ENCODE measurements at places on chromosomes 2 and 18.

DNA sequence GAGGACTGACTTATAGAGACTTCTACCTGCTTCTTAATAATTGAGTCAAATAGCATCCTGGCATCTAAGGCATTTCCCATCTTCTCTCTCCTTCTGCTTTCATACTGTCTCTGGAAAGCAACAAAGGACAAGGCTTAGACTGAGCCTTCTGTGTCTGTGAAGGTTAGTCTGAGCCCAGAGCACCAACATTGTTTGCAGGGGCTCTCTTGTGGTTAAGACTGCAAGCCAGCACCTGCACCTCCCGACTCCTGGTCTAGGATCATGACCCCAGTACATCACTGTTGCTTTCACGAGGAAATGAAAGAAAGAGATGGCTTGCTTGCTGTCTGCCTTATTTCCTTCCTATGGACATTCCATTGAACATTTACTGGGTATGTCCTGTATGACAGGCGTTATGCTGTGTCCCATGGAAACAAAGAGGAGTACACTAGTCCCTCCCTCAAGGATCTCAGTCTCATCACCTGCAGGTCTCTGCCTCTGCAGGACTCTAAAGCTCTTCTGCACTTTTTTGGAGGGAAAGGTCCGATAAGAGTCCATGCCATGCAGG lies 315.8 kb upstream of the EPAS1 start:
- DNase-seq: no peak

DNA sequence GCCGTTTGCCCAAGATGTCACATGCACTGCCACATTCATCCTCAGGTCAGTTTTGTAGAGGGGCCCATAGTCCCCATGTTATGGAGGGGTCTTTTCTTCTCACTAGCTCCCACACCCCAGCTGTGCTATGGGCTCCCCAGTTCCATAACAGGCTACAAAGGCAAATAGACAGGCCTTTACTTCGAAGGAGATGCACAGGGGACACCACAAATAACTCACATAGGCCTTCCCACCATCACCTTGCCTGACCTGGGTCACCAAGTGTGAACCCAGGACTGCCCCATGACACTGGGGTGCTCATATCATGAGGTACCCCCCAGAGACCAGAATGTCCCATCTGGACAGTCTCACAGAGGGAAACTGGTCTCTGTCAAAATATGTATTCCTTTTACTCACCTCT lies 15.0 kb upstream of the INO80C start:
- no peak for DNase-seq

- DNase-seq: no peak
These were observed 750.0 kb upstream of the ID2 start for GRCh38 chr2:7931808-7932207.

GRCh38 chr2:68121873-68122679 lies 35.6 kb upstream of the PNO1 start:
- peak; percentile 77 for DNase-seq

DNA sequence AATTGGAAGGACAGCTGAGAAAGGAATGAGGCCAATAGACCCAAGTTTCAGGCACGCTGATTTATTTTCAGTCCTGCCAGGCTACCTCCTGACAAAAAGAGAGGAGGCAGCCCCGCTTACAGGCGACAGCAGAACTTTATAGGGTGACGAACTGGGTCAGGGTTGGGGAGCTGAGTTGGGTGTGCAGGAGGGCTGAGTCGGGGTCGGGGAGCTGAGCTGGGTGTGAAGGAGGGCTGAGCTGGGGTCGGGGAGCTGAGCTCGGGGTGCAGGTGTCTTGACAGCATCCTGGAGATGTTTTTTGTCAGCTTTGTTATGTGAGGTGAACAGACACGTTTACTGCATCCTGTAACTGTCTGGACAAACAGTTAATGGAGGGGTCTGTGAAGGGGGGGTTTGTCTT lies 342.2 kb downstream of the ADCYAP1 start:
- DNase-seq: no peak

GRCh38 chr2:137255990-137256389 lies 490.6 kb downstream of the THSD7B start:
- DNase-seq: no peak

DNA sequence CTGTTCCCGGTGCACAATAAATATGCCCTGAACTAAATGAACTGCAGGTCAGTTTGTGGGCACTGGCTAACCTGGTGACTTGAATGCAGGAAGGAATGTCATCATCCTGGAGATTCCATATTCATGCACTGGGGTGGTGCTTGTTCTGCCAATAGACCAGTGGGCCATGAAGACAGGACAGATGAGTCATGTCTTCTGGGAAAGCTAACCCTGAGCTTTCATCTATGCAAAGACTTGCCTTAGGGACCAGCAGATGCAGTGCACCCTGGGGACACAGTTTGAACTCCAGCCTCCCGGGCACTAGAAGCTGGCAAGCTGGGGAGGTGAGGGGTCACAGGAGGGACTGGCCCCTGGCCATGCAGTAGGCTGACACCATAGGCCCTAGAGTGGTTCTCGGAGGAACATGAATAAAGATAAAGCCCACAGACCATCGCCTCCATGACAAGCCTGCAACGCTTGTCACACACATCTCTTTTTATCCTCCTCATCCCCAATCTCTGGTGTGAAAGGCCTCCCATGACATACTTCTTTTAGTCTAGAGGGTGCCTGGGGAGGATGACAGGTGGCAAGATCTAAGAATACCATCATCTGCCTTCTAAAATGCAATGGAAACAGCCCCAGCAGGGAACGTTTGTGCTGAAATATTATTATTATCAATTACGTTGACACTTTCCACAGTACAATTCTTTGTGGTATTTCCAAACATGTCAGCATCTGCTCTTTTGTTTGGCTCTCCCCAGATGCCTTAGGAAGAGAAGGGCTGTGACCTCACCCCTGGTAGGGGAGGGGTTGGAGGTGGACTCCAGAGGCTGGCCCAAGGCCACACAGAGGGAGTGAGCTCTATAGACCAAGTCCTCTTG lies 267.4 kb upstream of the RAB6C start:
- no peak for DNase-seq

- DNase-seq: no peak
These were observed 12.0 kb downstream of the MEMO1 start for GRCh38 chr2:31998731-31999383.

DNA sequence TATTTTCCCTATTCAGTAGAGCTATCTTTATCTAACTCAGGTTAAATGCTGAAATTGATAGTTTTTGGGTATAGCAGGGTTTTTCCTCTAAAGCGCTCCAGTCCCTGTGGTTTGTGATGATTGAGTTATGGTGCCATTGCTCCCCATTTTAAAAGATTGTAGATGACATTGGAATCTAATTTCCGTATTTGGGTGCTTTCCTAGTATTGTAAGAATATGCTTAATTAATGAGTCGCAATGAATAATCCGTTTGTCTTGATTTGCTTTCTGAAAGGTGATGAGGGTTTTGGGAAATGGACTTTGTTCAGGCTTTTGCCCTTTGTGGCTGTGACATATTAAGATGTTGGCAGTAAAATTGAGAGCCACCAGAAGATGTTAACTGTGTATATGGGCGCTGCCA lies 3.9 kb downstream of the RPS7 start:
- DNase-seq: no peak

DNA sequence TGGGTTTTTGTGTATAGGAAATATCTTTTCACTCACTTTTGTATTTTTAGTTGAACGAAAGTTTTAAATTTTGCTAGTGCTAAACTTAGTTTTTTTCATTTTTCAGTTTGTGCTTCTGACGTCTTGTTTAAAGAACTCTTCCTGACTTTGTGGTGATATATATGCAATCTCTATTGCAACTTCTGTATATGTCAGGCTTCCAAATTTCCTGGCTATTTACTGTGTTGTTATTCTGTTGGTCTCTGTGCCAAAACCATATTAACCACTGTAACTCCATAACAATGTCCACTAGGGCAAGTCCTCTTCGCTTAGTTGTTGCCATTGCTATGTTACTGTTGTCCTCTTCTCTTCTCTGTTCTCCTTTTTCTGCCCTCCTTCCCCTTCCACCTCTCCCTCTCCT lies 3.2 kb upstream of the EHD3 start:
- no peak for DNase-seq

- no peak for DNase-seq
These were observed at the start of gene TWIST2 for GRCh38 chr2:238847841-238848690. TSS of gene TWIST2 (plus strand) at chr2:238848085. CDS start at chr2:238848216, 131 bp downstream.

- no peak for DNase-seq
These were observed 641.9 kb upstream of the REG3G start for GRCh38 chr2:78383576-78383975.

DNA sequence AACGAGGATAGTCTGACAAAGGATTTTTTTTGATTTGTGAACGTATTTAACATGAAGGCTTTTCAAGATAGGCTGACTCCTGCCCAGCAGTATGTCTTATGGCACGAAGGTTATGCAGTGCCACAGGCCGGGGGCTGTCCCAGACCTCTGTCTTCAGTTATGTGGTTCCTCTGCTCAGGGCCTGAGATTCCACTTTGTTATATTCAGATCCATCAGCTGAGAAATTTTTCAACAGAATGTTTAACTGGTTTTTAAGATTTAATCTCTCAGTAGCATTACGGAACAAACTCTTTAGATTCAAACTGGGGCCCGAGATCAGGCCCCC lies 20.0 kb downstream of the C2orf74 start:
- no peak for DNase-seq

DNA sequence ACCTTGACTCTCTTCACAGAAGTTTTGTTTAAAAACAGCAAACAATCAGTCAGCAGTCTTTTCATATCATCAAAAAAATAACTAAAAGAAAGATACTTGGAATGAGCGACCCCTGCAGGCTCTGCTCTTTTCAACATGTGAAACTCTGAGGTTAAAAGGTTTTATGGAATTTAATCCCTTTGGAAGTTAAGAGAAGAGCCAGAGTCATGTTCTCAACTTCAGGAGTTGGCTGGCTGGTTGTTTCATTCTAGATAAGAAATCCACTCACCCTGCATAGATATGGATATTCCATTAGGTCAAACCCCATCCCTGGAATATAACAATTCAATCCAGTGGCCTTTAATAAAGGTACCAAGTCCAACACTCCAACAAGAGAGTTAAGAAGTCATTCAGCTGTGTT lies 115.6 kb upstream of the RMDN2 start:
- DNase-seq: peak; percentile 45

- no peak for DNase-seq
These were observed 1171.7 kb upstream of the ZEB2 start for GRCh38 chr2:145691659-145692058.

GRCh38 chr2:221420245-221420644 lies 151.9 kb downstream of the EPHA4 start:
- no peak for DNase-seq

DNA sequence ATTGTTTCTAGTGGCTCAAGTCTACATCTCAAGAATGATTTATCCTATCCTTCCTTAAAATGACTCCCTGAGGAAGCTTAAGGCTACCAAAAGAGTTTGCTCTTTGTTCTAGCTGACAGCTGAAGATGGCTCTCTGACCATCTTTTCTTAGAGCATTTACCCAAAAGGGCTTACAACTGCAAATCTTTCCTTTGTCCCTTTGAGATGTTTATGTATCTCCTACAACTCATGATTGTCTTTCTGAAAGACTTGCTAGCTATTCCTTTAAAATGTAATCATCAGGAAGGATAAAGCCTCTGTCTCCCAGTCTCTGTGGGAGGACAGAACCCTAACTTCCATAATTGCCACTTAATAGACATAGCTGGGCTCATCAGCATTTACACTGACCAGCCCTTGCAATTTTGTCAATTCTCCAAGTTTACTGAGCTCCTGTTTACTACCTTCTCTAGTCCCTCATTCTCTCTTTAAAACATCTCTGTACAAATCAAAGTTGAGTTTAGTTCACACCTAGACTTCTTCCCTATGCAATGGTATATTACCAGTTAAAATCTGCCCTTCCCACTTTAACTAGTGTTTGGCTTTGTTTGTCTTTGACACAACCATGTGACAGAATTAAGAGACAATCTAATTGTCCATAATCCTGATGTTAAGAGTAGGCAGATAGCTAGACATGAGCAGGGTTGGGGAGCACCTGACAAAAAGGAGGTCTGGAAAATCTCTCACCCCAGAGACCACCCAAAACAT lies 188.2 kb downstream of the PTH2R start:
- DNase-seq: no peak

DNA sequence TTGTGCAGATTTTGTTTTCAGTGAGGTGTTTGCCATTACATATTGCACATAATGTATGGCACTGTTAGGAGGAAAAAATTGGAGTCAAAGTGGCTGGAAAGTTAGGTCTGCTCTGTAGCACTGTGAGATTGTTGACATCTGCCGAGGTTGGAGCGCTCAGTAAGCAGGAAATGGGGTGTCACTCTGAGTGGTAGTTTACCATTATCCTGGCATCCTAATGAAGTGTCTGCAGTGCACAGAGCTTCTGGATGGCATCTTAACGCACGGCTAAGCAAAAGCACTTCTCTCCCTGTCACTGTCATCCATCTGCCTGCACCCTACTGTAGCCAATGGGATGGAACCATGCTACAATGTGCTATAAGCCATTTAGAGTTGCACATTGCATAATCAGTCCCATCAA lies 561.9 kb downstream of the ARHGAP15 start:
- DNase-seq: peak; percentile 47

- DNase-seq: no peak
These were observed 76.2 kb upstream of the MFF start for GRCh38 chr2:227248876-227249275.

DNA sequence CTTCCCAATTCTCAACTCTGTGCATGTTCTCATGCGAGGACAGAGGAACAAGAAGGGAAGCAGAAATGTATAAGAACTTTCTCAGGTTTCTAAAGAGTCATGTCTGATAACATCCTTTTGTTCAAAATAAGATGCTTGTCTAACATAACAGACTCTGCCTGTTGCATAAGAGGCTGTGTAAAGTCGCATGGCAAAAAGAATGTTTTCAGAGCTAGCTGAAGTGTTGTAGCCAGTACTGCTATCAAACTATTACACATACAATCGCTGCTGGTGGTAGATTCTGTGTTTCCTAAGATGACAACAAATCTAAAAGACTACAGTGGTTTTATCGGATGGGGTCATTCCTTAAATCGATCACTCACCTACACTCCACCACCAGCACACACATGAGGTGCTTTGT lies 487.5 kb downstream of the IRS1 start:
- DNase-seq: no peak

- no peak for DNase-seq
These were observed 2.0 kb upstream of the RAB17 start for GRCh38 chr2:237592425-237592980.

GRCh38 chr2:119465687-119466086 lies 34.0 kb downstream of the TMEM37 start:
- no peak for DNase-seq

GRCh38 chr18:24725644-24726415 lies 265.4 kb downstream of the HRH4 start:
- no peak for DNase-seq
